Activated naive CD4-positive, alpha-beta T cell treated with anti-CD3 and anti-CD28 coated beads for 36 hours (primary cell): ENCODE measurements at places on chromosomes 4 and X. TPM values are rescaled to one million over a fixed set of nuclear protein-coding genes. Genes with fewer than 3 reads are reported as not detected.

The KLHL34 gene
- 1.2 TPM for total RNA-seq

The NDST4 gene
- not detected for total RNA-seq

The PAK3 gene
- 0.55 TPM for total RNA-seq

The CHRDL1 gene
- not detected for total RNA-seq

The TKTL1 gene
- total RNA-seq = not detected

The CT55 gene
- total RNA-seq = not detected

- no peak for DNase-seq
Measured at GRCh38 chrX:153464116-153464515, 6.3 kb downstream of the HAUS7 start.

GRCh38 chr4:2220016-2220630 is 21.8 kb downstream of the HAUS3 start:
- peak; percentile 90 for DNase-seq

GRCh38 chr4:113064244-113064643 is 14.8 kb downstream of the ANK2 start:
- DNase-seq = no peak

- DNase-seq = no peak
Measured at GRCh38 chrX:80765220-80765625, 44.5 kb downstream of the BRWD3 start.

DNA sequence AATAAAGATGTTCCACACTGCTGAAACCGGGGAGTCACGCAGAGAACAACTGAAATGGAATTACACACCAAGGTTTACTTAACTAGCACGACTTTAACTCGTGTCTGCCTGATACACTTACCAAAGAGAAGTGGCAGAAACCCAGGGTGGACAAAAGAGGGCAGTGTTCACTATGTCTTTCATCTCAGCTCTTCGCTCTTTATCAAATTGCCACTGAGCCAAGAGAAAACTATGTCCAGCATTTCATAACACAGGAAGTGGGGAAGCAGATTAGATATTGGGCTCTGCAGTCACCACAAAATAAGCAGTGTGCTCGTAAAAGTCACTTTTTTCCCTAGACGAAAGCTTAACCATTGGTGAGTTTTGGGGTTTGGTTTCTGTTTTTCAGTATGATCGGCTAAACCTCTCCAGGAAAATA is 155.7 kb downstream of the CHIC2 start:
- peak; percentile 23 for DNase-seq

DNA sequence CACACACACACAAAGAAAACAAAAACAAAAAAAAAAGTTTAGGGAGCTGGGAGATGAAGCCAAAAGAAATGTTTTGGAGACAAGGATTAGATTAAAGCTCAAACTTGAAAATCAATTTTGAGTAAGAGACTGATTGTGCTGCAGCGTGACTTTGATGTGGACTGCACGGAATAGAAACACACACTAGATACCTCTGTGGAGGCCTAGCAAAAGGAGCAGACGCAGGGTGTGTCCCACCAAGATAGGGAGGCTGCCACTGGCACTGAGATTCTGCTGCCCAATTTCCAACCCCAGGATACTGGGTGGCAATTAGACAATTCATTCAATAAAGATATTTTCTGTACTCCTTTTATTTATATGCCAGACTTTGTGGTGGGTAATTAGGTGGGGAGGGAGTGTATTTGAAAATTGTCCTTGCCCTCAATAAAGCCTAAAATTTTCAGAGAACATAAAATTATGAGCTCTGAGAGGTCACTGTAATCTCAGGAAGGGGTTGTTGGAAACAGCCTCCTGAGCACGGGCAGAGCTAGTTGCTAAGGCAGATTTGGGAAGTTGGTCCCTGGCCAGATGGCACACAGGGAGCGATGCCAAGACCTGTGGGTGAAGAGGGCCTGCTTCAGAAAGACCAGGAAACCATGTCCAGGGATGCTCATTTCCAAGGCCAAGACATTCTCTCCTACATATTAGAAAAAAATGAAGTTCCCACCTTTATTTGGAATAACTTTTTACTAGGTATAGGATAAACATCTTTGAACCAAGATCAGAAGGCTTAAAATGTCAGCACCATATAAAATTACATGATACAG is 1.9 kb upstream of the PPP3CA start:
- DNase-seq = no peak

GRCh38 chr4:14165222-14165920 is 537.8 kb upstream of the BOD1L1 start:
- DNase-seq = no peak
